Activated T-helper 9 cell treated with anti-CD3 and anti-CD28 coated beads, Interleukin-2, amount 50 U/mL, for 16 hours (primary cell): ENCODE measurements at places on chromosomes 5 and 9.

DNA sequence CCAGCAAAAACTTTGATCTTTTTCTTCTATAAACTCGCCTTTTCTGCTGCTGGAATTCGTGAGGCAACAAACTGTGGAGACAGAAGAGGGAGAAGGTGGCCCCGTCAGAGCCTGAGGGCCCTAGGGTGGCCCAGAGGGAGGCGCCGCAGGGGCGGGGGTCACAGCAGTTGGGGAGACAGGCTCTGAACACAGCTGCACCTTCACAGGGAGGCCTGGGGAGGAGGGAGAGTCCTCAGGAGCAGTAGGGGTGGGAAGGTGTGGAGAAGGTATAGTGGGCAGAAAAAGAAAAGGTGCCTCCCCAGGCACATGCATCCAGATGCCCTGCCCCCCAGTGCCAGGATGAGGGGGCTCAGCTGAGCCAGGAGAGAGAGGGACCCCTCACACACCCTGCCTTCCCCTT is 15.1 kb downstream of the PHF19 start:
- DNase-seq, result no peak

- no peak for DNase-seq
Observed at GRCh38 chr9:20023961-20024571, 235.2 kb upstream of the SLC24A2 start.

- DNase-seq, result no peak
Observed at GRCh38 chr9:32516241-32516640, 9.8 kb downstream of the RIGI start.

GRCh38 chr5:99379187-99379586 is 450.4 kb upstream of the CHD1 start:
- no peak for DNase-seq

- no peak for DNase-seq
Observed at GRCh38 chr9:36046923-36047322, 10.2 kb downstream of the RECK start.

- DNase-seq, result no peak
Observed at GRCh38 chr5:18744441-18744840, 1110.2 kb downstream of the TAF11L14 start.

GRCh38 chr9:8855046-8855445 is 1055.5 kb upstream of the DMAC1 start:
- no peak for DNase-seq

GRCh38 chr9:1271367-1271766 is 221.2 kb downstream of the DMRT2 start:
- DNase-seq, result no peak

GRCh38 chr5:119398727-119399466 is 43.1 kb downstream of the TNFAIP8 start:
- DNase-seq, result no peak

GRCh38 chr9:78009186-78009585 is 22.4 kb downstream of the GNAQ start:
- DNase-seq, result no peak

GRCh38 chr5:159273923-159274322 is 10.8 kb downstream of the UBLCP1 start:
- no peak for DNase-seq

DNA sequence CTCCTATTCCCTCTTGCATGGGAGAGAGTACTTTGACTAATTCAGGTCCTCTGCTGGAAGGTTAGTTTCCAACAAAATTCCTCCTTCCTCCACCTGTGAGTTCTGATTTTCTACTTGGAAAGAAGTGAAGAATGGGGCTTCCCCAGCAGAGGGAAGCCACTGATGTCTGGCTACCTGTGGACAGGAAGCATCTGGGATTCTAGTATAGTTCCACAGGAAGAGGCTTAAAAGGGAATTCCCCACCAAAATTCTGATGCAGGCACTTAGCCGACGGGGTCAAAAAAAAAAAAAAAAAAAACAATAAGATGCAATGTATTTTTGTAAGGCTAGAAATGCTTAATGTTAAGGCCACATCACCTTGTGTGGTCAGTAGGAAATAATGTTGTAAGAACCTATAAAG is 33.4 kb downstream of the PCDHGC5 start:
- no peak for DNase-seq

DNA sequence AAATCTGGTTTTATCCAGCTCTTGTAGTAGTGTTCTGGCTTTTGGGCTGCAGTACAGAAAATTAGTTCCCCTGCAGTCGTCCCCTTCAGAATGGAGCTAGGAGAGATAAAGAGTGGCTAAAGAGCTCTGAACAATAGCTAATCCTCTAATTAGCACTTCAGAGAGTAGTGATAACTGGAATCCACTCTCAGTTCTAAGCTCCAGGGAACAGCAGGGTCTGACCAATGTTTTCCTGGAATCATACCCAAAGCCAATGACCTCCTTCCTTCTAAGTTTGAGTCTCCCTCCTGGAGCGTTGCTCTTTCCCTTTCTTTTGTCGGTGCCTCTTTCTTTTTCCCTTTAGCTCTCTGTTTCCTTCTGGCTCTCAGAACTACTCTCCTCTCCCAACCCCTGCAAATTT is 47.4 kb downstream of the MFAP3 start:
- no peak for DNase-seq

GRCh38 chr5:161498531-161498930 is 48.0 kb downstream of the GABRB2 start:
- no peak for DNase-seq

GRCh38 chr5:148214665-148215185 is 11.9 kb downstream of the SPINK6 start:
- no peak for DNase-seq

DNA sequence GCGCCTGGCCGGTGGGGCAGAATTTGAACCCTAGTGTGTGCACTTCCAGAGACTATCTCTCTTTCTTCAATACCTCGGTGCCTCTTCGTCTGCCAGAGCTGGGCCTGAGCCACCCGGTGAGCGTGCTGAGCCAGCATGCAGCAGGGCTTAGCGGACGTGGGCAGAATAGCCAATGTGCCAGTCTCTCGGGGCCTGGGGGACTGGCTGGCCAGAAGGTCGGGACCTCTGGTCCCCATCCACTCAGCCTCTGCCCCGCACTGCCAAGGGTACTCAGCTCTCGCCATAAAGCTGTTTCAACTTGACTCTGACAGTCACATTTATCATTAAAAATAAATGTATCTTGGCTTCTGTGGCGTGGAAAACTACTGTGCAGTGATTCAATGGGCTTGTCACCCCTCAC is 4.2 kb upstream of the FIBCD1 start:
- no peak for DNase-seq

- DNase-seq, result no peak
Observed at GRCh38 chr5:92460505-92460904, 1077.4 kb upstream of the ARRDC3 start.
